ENCODE measurements at places on chromosomes 3 and 15. TPM values are rescaled to one million over a fixed set of nuclear protein-coding genes. Genes with fewer than 3 reads are reported as not detected.
A peak's percentile ranks its signal among the peaks of the same experiment; 100 is the strongest.

The DCBLD2 gene
- 43.1 TPM for total RNA-seq

DNA sequence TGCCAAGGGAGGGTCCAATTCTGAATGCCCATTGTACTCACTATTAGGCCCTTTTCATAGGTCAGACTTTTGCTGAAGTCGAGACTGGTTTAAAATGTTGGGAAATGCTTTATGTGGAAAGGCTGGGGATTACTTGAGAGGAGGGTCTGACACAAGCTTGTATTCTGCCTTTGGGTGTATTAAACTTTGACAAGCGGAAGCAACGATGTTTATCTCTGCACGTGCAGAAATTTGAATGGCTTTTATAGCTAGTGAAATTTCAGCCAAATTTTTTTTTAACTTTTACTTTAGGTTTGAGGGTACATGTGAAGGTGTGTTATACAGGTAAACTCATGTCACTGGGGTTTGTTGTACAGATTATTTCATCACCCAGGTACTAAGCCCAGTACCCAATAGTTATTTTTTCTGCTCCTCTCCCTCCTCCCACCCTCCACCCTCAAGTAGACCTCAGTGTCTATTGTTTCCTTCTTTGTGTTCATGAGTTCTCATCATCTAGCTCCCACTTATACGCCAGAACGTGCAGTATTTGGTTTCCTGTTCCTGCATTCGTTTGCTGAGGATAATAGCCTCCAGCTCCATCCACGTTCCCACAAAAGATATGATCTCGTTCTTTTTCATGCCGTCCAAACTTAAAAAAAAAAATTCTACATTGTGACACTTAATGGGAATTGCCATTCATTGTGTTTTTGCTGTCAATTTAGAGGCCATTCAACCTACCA is 223.0 kb upstream of the BHLHE40 start:
- no peak for DNase-seq

The HRG gene
- not detected for total RNA-seq

The ADPRH gene
- total RNA-seq = 10.3 TPM

The SST gene
- total RNA-seq = not detected

The TTC21A gene
- total RNA-seq = 1.1 TPM

DNA sequence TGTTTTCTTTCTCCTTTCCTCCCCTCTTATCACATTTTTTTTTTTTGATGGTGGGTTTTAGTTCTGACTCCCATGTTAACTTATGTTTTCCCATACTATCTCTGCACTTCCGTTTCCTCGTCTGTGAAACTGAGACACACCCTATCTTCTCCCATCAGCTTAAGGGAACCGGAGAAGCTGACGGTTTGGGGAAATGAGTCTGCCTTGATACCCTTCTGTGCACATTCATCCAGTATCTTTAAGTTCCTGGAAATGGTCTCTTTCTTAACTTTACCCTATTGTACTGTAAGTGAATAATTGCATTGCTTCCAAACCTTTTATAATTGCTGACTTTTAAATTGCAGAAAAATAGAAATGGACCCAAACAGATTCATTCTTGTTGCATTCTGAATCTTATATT is 26.2 kb upstream of the CFAP161 start:
- no peak for DNase-seq

DNA sequence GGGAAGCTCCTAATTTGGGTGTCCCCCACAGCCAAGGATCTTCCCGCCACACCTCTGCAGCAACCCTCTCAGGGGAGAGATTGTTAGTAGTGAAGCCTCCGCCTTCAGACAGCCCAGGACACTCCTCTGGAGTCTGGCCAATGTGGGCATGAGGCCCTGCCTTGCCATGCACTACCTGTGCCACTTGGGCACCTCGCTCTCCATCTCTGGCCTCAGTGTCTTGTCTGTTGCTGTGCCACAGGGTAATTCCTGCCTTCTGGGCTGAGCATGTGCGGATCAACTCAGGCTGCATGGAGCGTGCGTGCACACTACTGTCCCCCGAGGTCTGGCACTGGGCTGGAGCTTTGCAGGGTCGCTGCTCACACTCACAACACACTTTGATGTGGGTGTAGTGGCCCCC is 7.9 kb upstream of the MESP1 start:
- DNase-seq = no peak

The NMNAT3 gene
- 15.0 TPM for total RNA-seq

The MED12L gene
- total RNA-seq = 0.10 TPM

- no peak for DNase-seq
Measured at GRCh38 chr15:95874637-95875036, 455.9 kb upstream of the NR2F2 start.

GRCh38 chr3:8001307-8001706 is 500.3 kb upstream of the LMCD1 start:
- DNase-seq = no peak

- DNase-seq = no peak
Measured at GRCh38 chr15:90607361-90607760, 77.6 kb downstream of the CRTC3 start.

The IL16 gene
- total RNA-seq = 5.5 TPM

DNA sequence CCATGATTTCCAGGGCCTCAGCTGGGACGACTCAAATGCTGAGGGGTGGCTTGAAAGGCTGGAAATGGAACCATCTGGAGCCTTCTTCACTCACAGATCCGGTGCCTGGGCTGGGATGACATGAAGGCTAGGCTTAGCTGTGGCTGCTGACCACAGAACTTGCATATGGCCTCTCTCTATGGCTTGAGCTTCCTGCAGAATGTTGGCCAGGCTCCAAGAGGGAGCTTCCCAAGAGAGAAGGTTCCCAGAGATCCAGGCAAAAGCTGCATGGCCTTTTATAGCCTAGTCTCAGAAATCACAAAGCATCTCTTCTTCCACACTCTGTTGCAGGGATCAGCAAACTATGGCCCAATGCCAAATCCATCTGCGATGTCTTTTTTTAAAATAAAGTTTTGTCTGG is 44.8 kb downstream of the GATM start:
- DNase-seq = peak; percentile 69

DNA sequence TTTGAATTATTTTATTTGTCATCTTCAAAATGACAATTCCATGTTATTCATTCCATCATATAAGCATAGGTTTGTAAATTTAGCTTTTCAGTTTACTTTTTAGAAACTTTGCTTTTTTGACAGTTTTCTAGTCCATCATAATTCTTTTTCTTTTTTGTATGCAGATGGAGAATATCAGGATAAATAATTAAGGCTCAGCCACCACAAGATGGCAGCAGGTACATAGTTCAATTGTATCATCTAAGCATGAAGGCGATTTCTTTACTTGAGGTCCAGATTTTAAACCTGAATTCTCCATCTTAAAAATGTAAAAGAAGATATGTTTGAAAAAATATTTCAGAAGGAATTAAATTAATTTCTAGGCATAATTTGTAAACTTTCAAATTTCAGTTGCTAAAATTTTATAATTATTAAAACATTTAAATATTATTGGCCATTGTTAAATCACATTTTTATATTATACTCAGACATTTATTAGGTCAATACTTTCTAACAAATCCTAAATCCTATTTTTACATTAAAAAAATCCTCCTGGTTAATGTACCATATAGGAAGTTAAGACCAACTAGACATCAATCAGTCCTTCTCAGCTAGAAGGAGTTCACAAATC is 15.1 kb downstream of the PLSCR5 start:
- DNase-seq = no peak

The FAM81A gene
- total RNA-seq = 11.0 TPM

- DNase-seq = no peak
Measured at GRCh38 chr3:35596335-35596995, 42.9 kb upstream of the ARPP21 start.

The THSD4 gene
- 80.7 TPM for total RNA-seq

The STARD9 gene
- total RNA-seq = 6.9 TPM

DNA sequence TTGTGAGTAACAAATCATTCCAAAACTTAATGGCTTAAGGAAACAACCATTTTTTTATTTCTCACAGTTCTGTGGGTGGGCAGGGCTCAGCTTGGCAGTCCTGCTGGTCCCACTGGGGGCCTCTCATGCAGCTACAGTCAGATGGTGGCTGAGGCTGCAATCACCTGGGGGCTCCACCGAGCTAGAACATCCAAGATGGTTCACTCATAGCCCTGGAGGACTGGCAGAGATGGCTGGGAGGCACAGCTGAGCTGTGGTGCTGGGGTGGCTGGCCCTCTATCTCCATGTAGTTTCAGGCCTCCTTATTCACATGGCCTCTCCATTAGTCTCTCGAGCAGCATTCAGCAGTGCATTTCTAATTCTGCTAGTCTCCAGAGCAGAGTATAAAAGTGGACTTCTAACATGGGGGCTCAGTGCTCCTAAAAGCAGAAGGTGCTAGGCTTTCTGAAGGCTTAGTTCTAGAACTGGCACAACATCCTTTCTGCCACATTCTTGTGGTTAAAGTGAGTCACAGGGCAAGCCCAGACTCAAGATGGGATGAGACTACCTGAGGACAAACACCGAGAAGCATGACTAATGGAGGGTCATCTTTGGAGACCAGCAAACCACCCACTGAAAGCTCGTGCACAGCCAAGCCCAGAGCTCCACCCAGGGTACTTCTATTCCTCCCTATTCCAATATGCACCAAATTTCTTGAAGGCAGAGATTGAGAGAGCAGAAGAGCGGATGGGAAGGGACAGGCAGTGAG is 6.3 kb downstream of the CAV3 start:
- DNase-seq = no peak

The PPP1R14D gene
- not detected for total RNA-seq

DNA sequence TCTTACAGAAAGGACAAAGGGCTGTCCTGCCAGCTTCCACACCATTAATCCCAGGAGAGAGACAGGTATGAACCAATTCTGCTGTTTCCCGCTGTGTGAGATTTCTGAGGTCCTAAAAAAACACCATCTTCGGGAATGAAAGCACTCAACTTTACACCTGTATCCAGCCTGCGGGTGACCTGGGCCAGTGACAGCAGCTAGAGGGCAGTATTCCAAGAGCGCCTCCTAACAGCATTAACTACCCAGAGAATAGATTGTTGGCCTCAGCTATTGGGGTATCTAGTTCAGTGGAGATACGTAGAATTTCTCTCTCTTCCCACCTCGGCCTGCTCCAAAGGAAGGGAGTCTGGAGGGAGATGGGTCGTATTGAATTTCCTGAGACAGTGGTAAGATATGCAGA is 55.1 kb downstream of the WDR76 start:
- DNase-seq = no peak

DNA sequence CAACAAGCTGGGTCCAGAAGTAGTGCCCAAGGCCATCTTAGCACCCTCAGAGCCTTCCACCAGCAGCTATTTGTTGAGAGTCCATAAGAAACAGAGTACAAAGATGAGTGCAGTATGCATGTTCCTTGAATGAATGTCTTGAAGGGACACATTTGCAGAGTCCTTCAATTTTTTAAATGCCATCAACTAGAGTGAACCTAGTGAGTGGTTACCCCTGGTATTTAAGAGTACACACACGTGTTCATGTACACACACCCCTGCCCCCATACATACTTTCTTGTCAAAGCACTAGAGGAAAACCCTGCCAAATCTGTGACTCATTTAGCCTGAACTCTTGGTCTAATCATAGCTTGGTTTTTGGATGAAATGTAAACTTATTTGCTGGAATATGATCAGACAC is 84.5 kb upstream of the GALNT15 start:
- no peak for DNase-seq

The NAA50 gene
- 79.5 TPM for total RNA-seq

DNA sequence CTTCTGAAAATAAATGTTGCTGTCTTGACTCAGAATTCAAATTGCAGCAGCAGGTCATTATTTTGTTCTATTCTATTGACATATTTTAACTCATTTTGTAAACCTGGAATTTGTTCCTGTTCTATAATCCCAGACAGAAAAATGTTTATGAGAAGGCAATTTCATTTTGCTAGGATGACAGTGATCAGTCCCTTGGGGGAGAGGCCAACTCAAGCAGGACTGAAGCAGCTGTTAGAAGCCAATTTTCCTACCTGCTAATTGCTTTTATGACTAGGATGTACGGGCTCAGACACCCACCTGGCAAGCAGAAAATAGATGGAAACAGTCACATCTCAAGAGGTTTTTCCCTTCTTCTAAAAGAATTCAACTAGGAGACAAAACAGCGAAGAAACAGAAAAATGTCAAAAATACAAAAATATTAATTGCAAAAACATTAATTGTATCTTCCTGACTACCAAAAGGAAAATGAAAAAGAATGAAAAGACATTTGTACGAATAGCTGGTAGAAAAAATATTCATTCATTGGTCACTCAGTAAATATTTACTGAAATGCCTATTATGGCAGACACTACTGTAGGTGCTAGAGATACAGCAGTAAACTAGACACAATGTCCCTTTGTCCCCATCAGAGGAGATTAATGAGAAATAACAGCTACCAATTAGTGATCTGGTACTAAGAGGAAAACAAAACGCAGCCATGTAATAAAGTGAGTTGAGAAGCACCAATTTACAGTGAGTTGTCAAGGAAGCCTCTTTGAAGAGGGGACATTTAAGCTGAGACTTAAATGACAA is 73.5 kb downstream of the PEAK1 start:
- no peak for DNase-seq

DNA sequence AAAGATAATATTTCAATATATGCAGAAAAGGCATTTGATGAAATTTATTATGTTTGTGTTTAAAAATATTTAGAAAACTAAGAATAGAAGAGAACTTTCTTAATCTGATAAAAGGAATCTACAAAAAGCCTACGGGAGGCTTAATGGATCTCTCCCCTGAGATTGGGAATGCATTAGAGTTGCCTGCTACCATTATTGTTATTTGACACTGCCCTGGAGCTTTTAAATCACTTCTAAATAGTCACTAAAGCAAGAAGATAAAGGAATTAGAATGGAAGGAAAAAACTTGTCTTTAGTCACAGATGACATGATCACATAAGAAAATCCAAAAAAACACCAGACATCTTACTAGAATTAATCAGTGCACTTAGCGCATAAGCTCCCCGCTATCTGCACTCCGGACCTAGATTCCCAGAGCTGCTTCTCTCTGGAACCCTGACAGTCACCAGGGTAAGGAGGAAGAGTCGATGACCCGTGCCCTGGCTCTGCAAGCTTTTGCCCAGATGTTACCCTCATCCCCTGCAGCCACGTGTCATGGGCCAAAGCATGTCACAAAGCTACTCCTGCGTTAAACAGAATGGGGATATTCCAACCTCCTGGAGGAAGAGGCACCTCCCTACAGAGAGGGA is 97.1 kb downstream of the MINAR1 start:
- DNase-seq = no peak

The IVD gene
- total RNA-seq = 97.2 TPM

- no peak for DNase-seq
Measured at GRCh38 chr3:46520531-46520930, 22.8 kb downstream of the RTP3 start.

GRCh38 chr3:157859541-157859940 is 246.7 kb downstream of the SHOX2 start:
- DNase-seq = no peak

GRCh38 chr15:67992834-67993233 is 61.3 kb upstream of the PIAS1 start:
- DNase-seq = no peak

The SLC24A5 gene
- not detected for total RNA-seq

The CCDC33 gene
- not detected for total RNA-seq

- DNase-seq = no peak
Measured at GRCh38 chr15:57533448-57533799, 58.3 kb upstream of the MYZAP start.

DNA sequence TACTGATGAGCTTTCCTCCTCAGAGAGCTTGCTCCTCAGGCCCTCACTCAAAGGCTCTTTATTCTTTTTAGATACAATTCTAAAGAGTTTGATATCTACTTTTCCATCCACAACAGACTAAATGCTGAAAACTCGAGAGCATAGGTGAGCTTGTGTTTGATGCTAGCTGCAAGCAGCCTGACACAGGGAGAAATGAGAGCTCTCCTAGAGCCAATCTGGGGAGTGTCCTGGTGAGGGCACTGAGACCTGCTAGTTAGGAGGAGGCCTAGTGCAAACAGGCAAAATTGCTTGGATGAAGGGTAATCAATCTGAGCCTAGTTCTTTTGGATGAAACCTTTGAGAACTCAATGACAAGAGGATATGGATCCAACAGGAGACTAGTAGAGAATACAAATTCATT is 300.8 kb downstream of the ZBTB20 start:
- DNase-seq = no peak

All from left ventricle myocardium superior (tissue), 1 donor.